Left lung (tissue), 14 donors: ENCODE measurements at places on chromosomes 7 and 10. TPM values are rescaled to one million over a fixed set of nuclear protein-coding genes. Genes with fewer than 3 reads are reported as not detected.

The GJC3 gene
- 1.2 TPM for polyA plus RNA-seq

The TLX1 gene
- not detected for polyA plus RNA-seq

The EPHA1 gene
- 13.5 TPM for polyA plus RNA-seq

The ZP3 gene
- 1.0 TPM for polyA plus RNA-seq

The CYP26C1 gene
- not detected for polyA plus RNA-seq

The SAMD9L gene
- 18.0 TPM for polyA plus RNA-seq

The WASL gene
- 54.5 TPM for polyA plus RNA-seq

DNA sequence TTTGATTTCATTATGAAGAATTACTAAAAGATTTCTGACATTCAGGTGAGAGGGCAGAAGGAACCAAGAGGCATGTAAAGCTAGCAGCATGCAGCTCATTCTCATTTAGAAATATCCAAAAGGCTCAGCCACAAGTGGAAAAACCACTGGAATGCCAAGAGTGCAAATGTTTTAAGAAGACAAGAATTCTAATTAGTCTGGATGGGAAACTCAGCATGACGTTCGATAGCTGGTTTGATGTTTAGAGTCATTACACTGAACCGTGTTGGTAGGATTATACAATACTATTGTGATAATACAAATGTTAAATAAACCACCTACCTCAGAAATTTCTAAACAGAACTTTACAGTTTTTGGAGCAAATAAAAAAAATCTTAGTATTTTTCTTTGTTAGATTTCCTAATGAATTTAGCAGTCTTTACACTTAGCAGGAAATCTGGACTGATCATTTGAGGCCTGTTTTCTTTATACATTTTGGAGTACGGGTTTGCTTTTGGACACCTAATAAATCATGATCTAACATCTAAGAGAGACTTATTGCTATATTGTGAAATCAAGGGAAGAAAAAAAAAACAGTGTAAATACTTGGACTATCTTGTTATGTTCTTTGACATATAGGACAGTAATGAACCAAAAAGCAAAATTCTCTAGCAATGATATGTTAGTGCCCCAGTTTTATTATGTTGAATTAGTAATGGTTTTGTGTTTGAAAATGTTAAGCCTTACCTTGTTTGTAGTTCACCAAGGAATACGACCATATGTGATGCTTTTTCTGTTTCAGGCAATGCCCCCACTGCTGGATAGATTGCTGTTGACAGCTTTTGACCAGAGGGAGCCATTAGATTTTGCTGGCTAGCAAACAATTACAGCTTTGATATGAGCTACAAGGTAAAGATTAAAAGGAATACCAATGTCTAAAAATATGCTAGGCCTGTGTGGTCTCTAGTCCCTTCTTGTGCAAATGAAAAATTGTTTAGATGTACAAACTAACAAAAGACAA, 354.1 kb upstream of the SEMA3A start:
- DNase-seq = peak; percentile 22

DNA sequence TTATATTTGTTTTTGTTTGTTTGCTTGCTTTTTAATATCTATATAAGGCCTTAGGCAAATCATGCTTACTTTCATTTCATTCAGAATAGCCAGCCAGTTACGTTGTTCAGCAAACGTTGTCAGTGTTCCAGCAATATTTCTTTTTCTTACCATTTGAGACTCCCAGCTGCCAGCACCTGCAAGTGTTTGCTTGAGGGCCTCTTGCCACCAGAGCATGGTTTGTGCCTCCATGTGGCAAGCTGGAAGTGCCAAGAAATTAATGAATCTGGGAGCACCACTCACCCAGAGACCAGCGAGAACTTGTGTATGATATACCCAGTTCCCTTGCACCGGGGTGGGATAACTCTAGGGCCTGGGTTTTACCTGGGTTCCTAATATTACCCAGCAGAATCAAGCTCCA, 177.1 kb upstream of the CSTF2T start:
- DNase-seq = no peak

- no peak for DNase-seq
These were observed 29.0 kb downstream of the DHTKD1 start for GRCh38 chr10:12097791-12098190.

GRCh38 chr10:86295791-86296190, 70.8 kb downstream of the GRID1 start:
- no peak for DNase-seq

DNA sequence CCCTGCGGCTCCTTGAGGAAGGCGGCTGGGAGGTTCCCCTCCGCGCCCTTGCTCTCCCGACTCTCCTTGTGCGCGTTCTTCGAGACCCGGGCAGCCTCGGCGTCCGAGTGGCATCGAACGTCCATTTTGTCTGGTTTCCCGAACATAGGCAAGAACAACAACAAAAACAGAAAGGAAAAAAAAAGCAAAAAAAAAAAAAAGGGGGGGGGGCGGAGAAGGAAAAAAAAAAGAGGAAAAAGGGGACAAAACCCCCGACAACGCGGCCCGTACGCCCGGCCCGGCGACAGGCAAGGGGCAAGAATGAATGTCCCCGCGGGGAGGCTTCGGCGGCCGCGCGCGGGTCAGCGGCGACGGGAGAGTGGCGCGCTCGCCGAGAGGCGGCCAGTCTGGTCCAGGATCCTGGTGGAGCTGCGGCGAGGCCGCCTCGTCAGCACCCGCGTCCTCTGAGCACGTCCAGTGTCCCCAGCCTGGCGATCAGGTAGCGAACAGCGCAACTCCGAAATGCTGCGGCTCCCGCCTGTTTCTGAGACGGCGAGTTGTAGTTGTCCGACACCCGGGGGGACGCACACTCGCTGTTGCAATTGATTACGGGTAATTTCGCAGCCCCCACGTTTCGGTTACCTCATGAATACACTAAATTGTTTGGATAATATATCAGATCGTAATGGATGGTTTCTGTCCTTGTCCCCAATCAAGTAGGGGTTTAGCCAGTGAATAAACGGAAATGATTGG, at the start of gene VAX1:
Gene VAX1, minus strand, starts transcription at position 360 of the 732 bp plus-strand sequence. Its CDS starts 214 bp downstream, at position 146.
- no peak for DNase-seq

- no peak for DNase-seq
These were observed 18.9 kb upstream of the PNLIPRP3 start for GRCh38 chr10:116408719-116409118.

- no peak for DNase-seq
These were observed 5.3 kb upstream of the COMMD3 start for GRCh38 chr10:22310928-22311327.

- peak; percentile 76 for DNase-seq
These were observed 21.7 kb upstream of the MALSU1 start for GRCh38 chr7:23277359-23277989.

DNA sequence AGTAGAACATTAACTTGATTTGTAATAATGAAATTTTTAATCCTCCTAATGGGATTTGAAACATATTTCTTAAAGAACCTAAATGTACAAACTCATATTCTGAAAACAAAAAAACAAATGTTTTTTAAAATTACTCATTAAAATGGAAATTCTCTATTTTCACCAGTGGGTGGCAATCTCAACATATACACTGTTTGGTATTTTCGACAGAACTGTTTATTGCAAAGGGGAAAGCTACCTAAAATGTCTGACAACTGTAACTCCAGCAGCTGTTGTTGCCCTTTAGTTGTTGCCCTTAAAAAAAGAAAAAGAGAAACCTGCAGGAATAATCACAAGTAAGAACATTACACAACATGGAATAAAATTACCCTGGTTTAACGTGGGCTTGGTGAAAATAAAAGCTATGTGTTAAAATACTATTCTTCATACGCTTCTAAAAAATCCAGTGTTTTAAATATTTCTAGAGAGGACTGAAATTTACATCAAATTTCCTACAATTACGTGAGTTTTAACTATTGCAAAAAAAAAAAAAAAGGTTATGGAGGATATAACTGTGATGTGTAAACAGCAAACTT, 54.5 kb downstream of the COL1A2 start:
- DNase-seq = peak; percentile 34

GRCh38 chr10:133161486-133162109, 1.6 kb downstream of the KNDC1 start:
- DNase-seq = peak; percentile 58

GRCh38 chr10:72242675-72243074, 26.6 kb upstream of the ASCC1 start:
- DNase-seq = peak; percentile 65

DNA sequence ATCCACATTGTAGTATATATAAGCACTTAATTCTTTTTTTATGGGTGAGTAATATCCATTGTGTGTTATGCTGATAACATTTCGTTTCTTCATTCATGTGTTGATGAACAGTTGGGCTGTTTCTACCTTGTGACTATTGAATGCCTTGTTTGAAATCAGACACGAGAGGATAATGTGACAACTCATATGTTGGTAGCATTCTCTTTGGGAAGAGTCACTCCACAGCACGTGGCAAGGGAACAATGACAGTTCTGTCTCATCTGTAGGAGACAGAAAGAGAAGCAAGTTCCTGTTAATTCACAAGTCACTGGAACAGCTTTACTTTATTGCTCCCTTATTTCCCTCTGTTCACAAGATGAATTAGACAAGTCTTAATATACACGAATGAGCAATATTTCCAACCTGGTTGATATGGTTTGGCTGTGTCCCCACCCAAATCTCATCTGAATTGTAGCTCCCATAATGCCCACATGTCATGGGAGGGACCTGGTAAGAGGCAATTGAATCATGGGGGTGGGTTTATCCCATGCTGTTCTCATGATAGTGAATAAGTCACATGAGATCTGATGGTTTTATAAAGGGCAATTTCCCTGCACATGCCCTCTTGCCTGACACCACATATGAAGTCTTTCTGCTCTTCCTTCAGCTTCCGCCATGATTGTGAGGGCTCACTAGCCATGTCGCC, 125.3 kb downstream of the SEC23IP start:
- no peak for DNase-seq

- DNase-seq = no peak
These were observed 335.6 kb upstream of the HGF start for GRCh38 chr7:82105463-82105862.

DNA sequence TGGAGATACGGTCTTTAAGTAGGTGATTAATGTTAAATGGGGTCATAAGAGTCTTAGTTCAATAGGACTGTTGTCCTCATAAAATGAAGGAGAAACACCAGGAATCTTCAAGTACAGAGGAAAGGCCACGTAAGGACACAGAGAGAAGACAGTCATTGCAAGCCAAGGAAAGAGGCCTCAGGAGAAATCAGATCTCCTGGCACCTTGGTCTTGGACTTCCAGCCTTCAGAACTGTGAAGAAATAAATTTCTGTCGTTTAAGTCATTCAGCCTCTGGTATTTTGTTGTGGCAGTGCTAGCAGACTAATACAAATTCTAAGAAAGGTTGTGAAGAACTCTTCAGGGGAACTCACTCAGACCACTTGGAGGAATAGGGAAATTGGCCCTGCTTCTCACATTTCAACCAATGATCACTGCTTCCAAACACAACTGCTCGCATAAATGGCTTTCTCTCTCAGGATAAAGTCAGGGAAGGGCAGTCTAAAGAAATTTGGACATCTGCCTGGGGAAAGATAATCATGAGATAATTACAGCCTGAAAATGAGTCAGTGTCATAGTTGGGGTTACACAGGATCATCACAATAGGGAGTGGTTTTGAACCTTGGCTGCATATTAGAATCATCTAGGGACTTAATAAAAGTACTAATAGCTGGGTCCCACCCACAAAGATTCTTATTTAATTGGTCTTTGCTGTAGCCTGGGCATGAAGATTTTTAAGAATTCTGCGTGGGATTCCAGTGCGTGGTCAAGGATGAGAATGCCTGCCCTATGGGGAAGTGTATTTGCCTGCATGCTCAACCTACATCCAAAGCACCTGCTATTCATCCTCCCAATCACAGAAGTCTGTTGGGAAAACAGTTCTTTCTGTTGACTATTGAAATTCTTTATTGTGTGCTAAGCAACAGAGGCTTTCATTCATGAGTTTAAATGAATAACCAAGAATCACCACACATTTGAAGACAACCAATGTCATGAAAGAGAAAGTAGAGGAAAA, 310.6 kb upstream of the PLXDC2 start:
- no peak for DNase-seq

GRCh38 chr7:157630301-157630853, 293.6 kb downstream of the DNAJB6 start:
- DNase-seq = no peak

GRCh38 chr7:112120696-112121217, 85.4 kb downstream of the DOCK4 start:
- no peak for DNase-seq

DNA sequence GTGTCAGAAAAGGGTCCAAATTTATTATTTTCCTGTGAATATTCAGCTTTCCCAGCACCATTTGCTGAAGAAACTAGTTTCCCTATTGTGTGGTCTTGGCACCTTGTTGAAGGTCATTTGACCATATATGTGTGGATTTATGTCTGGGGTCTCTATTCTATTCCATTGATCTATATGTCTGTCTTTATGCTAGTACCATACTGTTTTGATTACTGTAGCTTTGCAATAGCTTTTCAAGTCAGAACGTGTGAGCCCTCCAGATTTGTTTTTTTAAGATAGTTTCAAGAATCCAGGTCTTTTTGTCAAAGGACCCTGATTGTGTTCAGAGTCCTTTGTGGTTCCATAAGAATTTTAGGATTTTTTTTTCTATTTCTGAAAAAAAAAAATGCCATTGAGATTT, 79.0 kb upstream of the WAC start:
- DNase-seq = no peak

DNA sequence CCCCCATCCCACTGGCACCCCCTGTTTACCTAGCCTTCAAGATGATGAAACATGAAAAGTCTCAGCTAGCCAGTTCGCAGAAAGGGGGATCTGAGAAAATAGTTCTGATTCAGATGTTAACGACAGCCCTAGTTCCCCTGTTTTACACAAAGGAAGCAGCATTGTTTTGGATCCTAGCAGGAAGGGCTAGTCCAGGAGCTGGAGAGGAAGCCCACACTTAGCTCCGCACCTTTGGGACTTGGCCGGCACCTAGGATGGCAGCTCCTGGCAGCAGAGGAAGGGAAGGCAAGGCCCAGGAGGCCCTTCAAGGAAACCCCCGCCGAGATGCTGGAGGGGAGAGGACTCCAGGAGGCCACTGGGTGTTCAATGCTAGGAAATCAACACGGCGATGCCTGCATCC, 29.0 kb upstream of the MGMT start:
- DNase-seq = no peak

DNA sequence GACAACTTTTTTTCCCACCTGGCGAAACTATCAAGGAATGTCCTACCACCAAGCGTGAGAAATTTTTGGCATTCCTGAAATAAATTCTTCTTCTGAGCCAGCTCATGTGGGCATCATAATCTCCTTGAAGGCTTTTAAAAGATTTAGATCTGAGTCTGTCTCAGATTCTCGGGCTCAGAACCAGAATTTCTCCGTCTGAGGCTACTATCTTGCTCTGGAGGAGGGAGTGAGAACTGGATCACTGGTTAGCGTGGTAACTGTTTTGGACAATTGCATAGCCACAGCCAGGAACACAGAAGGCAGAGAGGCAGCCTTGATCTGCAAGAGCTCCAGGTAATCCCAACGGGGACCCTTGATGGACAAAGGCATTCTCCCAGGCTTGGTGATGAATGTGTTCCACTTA, 1.0 kb upstream of the PLAC9 start:
- no peak for DNase-seq
